ENCODE measurements at places on chromosomes 2 and 18.

- DNase-seq, result no peak
These were observed 1.9 kb downstream of the TCF23 start for GRCh38 chr2:27150639-27151230.

DNA sequence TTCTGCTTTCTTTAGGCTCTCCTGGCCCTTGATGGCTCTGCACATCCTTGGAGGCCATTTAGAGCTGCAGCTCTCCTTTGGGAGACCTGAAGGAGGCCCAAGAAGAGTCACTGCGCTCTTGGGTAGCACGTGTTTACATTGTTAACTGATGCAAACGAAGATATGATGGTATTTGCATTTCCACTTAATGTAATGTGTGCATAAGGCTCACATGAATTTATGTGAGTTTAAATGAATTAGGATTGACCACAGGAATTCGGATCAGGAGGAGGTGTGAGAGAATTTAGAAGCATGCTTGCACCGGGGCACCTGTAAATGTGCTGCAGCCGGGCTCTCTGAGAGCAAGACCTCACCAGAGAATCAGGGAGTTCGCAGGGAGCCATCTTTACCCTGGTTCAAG is 7.5 kb downstream of the SH3RF3 start:
- no peak for DNase-seq

GRCh38 chr2:75600461-75601011 is 39.8 kb upstream of the EVA1A start:
- no peak for DNase-seq

DNA sequence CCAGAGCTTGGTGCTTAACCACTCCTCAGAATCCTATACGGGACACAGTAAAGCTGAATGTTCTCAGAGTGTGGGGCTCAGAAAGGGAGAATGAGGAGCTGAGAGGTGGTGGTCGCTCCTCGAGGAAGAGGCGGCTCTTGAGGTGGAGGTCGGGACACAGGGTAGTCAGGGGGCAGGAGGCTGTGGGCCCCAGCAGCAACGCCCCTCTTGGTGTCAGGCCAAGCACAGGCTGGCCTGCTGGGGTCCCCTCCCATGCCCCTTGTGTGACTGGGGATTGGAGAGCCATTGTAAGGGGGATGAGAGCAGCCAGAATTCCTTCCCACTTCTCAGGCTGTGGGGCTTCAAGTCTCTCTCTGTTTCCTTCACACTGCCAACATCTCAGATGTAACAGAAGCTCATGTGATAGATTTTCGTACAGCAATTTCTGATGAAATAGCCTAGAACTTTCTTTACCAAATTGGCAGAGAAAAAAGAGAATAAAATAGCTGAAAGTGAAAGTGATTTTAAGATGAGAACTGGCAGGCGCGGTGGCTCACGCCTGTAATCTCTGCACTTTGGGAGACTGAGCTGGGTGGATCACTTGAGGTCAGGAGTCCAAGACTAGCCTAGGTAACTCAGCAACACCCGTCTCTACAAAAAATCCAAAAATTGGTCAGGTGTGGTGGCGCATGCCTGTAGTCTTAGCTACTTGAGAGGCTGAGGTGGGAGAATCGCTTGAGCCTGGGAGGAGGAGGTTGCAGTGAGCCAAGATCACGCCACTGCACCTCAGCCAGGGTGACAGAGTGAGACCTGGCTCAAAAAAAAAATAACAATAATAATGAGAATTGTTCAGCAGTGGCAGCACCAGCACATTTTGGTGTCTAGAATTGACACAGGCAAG is 61.1 kb upstream of the RPL31 start:
- DNase-seq, result peak; percentile 6

GRCh38 chr2:230871361-230872150 is 6.8 kb downstream of the ITM2C start:
- DNase-seq, result no peak

All from CD4-positive, alpha-beta T cell treated with Interleukin-12 subunit alpha and Interleukin-12 subunit beta, for 1 hour (primary cell).